Cortex of kidney (tissue), 1 donor: ENCODE measurements at places on chromosomes 6 and 20.
A peak's percentile ranks its signal among the peaks of the same experiment; 100 is the strongest.

DNA sequence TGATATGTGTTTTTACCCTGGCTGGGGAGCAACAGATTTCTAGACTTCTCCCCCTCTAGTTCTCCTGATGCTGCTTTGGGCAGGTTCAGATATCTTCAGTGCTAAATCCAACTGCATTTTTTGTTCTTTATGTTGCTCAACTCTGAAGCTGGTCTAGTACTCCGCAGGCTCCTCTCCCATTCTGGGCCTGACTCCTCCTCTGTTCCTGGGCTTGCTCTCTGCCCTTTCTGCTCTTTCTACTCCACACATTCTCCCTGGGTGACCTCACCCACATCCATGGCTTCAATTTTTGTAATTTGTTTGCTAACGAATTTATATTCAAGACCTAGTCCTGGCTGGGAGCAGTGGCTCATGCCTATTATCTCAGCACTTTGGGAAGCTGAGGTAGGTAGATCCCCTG, 6.4 kb downstream of the FYN start:
- no peak for DNase-seq

GRCh38 chr6:63764318-63764916, 128.8 kb downstream of the PHF3 start:
- no peak for DNase-seq

GRCh38 chr6:126537061-126537816, 197.3 kb downstream of the CENPW start:
- DNase-seq: no peak

GRCh38 chr20:33291416-33291815, 8.4 kb downstream of the BPIFB1 start:
- DNase-seq: no peak

DNA sequence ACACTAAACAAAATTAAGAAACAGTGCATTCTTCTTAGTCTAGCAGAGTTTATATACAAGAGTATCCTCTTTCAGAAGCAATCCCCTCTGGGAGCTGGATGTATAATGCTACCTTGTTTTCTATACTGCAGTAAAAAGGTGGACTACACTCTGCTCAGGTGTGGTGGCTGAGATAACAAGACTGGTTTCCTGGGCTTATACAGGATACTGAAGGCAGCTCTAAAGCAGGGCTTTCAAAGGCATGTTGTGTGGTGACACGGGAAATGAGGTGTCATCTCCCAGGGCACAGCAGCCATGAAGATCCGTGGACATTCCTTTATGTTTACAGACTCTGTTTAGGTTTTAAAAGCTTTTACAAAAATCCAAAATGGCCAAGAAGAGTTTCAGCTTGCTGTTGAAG, 136.7 kb downstream of the MAP3K4 start:
- no peak for DNase-seq

DNA sequence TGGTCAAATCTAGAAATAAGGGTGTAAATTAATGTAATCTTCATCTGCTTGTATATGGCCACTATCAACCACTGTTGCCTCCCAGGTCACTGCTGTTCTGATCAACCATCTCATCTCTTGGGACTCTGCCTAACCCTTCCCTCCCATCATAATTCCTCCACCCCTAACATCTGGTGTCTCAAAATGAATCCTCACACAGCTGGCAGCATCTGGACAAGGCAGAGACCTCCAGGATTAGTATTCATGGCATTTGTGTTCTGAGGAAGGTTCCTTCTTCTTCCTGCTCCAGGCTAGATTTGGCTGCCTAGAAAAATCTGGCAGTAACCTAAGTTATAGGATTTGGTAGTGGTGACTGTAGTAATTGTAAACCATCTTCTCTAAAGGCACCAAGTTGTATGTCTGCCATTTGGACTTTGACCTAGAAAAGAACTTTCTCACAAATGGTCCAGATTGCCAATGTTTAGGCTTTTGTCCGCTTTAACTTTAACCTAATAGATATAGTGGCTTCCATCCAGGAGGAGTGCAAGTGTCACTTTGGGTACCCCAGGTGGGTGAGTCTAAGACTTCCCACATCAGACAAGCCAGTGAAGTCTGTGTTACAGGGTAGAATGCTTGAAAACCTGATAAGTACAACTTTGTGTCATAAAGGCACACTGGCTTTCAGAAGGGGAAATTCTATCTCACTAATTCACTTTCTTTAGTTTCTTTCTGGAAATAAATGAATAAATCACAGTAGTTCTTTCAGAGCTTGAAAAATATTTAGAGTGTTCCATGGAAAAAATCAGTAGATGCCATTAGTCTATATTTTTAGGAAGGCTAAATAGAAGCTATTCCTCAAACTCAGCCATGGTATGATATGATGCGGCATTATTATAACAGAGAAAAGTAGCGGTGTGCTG, 3.0 kb upstream of the PHACTR2 start:
- DNase-seq: no peak

GRCh38 chr20:10581823-10582222, 92.0 kb downstream of the JAG1 start:
- DNase-seq: no peak

DNA sequence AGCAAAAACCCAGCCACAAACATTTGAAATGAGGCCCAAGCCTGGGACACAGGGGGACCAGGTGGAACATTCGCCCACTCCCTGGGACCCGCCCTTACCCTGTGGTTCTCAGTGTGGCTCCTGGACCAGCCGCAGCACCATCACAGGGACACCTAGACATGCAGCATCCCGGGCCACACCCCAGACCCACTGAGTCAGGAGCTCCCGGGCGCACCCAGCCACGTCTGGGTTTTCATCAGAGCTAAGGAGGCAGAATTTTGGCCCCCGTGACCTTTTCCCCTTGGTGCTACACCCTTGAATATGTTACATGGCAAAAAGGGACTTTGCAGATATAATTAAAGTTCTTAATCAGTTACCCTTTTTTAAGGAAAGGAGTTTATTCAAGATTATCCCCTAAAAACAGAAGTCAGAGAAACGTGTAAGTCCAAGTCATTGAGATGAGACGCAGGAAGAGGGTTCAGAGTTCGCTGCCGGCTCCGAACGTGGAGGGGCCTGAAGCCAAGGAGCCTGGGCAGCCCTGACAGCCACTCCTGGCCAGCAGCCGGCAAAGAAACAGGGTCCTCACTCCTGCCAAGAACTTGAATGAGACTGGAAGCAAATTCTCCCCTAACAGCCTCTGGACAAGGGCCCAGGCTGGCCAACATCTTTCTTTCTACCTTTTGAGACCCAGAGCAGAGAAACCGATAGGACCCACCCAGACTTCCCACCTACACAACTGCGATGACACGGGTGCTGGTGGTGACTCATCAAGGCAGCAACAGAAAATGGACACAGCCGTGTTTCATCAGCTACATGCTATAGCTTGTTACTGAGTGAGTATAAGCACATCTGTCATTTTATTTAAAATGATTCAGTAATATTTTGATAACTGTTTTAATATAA, 25.3 kb downstream of the BFSP1 start:
- DNase-seq: no peak

- no peak for DNase-seq
These were observed 887.1 kb downstream of the TFAP2A start for GRCh38 chr6:9527679-9528286.

DNA sequence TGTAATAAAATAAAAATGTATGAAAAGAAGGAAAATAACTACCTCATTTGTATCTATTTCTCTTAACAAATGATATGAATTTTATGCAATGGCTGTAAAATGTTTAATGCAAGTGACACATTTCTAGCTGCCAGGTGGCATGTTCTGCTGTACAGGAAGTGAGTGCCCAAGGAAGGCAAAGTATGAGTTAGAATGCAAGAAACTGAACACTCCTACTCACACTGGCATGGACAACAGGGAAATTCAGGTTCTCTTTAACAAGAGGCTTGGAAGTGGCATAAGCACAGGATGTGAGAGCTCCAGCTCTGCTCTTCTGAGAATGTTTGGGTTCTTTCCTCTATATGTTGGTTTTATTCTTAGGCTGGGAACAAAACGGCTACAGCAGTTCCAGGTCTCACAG, 20.4 kb upstream of the LAMA4 start:
- no peak for DNase-seq

- DNase-seq: peak; percentile 67
These were observed at the start of gene EPHA7 for GRCh38 chr6:93419304-93420162. TSS of gene EPHA7 (minus strand) at chr6:93419559. CDS start at chr6:93419341, 218 bp downstream.

GRCh38 chr6:131885237-131885636, 65.9 kb downstream of the CCN2 start:
- DNase-seq: no peak
